ENCODE measurements at places on chromosomes 16 and 17.

- DNase-seq = no peak
These were observed at the start of gene TBX2 for GRCh38 chr17:61399131-61400065. TBX2 (plus strand) TSS chr17:61399843; CDS start chr17:61400177, 334 bp downstream.

DNA sequence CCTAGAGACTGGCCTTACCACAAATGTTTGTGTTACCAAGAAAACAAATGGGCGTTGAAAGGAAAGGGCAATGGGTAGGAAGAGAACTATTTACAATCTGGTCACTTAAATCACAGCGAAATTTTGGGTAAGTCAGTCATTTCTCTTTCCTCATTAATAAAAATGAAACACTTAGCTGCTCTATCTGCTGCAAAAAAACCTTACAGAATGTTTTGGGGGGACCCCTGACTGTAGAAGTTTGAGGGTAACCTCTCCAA is 742 bp upstream of the NUTF2 start:
- DNase-seq = no peak

DNA sequence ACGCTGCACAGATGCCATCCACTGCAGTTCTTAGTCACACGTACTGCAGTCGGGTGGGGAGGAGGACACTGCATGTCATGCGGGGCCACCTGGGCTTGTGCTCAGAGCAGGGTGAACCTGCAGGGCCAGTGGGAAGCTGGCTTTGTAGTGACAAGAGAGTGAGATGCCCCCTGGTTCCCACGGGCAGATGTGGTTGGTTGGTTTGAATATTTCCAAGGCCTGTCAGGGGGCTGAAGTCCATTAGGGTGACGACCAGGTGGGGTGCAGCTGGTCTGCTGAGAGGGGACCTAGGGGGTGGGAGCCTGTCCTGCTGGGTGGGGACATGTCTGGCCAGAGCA is 14.3 kb downstream of the ZNF213 start:
- no peak for DNase-seq

DNA sequence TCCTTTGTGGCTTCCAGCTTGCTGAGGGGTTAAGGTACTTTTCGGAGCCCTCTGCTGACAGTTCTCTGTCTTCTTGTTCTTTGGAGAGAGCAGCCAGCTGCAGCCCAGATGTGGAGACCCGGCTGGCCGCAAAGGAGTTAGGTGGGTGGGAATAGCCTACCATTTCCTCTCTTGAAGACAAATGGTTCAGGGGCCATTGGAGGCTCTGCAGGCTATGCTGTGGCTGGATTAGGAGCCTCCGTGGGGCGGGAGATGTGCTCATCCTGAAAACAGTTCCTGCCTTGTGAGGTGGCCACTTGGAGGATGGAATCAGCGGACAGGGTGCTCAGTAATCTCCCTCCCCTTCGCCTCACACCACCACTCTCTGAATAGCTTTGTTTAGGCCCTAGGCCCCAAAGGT is 30.3 kb downstream of the MEOX1 start:
- no peak for DNase-seq

DNA sequence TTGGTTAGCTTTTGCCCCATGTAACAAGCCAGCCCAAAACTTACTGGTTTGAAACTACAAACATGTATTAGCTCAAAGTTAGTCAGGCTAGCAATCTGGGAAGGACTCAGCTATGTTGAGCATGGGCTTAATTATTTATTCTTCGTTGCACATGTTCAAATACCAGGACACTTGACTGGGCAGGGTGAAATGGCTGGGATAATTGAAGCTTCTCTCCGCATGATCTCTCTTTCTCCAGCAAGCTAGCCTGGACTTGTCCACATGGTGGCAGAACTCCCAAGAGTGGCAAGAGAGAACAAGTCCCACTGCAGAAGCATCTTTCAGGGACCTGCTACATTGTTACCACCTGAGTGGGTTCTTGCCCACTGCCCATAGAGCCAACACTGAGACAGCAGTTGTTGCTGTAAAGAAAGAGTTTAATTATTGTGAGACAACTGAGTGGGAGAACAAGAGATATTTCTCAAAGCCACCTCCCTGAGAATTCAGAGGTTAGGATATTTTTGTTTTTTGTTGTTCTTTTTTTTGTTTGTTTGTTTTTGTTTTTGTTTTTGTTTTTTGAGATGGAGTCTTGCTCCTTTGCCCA is 16.8 kb upstream of the ATF7IP2 start:
- peak; percentile 50 for DNase-seq
